Pulmonary artery endothelial cell (primary cell): ENCODE measurements at places on chromosomes 4 and X. TPM values are rescaled to one million over a fixed set of nuclear protein-coding genes. Genes with fewer than 3 reads are reported as not detected.

The CLOCK gene
- 21.4 and 29.3 TPM in 2 replicates for total RNA-seq

The CTAG1A gene
- total RNA-seq = not detected in 2 replicates

- no peak for DNase-seq
Observed at GRCh38 chrX:73400136-73400748, 46.6 kb upstream of the CDX4 start.

DNA sequence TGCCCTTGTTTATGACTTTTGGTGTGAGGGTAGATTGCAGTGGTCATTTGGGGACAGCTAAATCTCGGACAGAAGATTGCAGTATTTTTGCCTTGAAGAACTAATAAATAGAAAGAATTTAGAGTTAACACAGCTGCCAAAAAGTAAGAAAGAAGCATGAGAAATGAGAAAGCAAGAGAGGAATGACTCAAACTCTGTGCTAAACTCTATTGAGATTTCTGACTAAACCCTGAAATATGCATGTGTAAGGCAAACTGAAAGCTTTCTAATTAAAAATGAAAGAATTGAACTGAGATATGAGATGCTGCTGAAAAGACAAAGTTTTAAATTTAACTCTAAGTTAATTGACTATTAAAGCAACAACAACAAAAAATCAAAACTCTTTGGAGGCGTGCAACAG lies 791.3 kb downstream of the RAB28 start:
- no peak for DNase-seq

DNA sequence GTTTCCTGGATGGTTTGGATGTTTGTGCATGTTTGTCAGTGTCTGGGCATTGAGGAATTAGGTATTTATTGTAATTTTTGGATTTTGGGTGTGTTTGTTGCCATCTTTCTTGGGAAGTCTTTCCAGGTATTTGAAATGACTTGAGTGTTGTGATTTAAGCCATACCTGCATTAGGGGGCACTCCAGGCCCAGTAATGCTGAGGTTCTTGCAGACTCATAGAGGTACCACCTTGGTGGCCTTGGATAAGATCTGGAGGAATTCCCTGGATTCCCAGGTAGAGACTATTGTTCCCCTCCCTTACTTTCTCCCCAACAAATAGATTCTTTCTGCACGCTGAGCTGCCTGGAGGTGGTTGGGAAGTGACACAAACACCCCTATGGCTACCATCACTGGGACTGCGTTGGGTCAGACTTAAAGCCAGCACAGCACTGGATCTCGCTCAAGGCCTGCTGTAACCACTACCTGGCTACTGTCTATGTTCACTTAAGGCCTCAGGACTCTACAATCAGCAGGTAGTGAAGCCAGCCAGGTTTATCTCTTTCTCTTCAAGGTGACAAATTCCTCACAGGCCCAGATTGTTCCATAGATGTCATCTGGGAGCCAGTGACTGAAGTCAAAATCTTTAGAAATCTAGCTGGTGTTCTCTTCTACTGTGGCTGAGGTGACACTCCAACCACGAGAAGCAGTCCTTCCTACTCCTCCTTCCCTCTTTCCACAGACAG lies 643.6 kb downstream of the PDHA2 start:
- DNase-seq = no peak

The APLN gene
- total RNA-seq = 83.9 and 224 TPM in 2 replicates

The ARL9 gene
- 0.07 TPM in 2 replicates for total RNA-seq

DNA sequence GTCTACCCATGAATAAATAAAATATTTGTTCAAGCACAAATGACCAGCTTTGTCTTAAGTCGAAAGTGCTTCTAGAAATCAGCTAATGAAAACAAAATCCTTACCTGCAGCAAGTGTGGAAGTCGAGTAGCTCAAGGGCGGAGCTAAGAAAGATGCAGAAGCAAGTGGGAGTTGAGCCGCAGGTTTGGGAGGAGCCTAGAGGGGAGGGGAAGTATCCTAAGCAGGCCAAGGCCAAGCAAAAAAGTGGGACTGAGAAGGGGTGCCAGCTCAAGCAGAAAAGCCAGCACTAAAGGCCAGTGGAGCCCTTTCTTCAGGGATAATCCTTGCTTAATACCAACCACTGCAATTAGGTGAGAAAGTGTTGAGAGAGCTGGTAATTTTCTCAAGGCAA lies 60.8 kb downstream of the DLG3 start:
- DNase-seq = no peak

GRCh38 chrX:119693040-119693995 lies at the start of gene SEPTIN6:
Gene SEPTIN6, minus strand, starts transcription at chrX:119693168. Its CDS starts 63 bp downstream, at chrX:119693105.
- DNase-seq = no peak

DNA sequence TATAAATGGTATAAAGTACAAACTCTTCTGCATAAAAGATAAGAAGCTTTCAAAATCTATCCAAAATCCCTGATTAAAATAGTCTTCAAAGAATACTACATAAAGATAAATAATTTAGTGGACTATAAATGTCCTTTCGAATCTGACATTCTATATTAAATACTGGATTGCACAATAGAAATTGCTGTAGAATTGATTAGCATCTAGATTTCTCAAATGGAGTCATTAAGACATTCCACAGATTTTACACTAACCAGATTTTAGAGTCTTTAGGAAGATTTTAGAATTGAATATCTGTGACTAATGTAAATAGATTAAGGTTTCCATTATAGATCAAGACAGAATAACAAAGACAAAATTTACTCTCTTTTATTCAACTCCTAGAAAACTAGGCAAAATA lies 663.9 kb downstream of the STPG2 start:
- no peak for DNase-seq

- DNase-seq = peak; percentile 27
Observed at GRCh38 chr4:17447675-17448298, 64.1 kb downstream of the QDPR start.

- no peak for DNase-seq
Observed at GRCh38 chrX:17081968-17082367, 135.5 kb downstream of the REPS2 start.

DNA sequence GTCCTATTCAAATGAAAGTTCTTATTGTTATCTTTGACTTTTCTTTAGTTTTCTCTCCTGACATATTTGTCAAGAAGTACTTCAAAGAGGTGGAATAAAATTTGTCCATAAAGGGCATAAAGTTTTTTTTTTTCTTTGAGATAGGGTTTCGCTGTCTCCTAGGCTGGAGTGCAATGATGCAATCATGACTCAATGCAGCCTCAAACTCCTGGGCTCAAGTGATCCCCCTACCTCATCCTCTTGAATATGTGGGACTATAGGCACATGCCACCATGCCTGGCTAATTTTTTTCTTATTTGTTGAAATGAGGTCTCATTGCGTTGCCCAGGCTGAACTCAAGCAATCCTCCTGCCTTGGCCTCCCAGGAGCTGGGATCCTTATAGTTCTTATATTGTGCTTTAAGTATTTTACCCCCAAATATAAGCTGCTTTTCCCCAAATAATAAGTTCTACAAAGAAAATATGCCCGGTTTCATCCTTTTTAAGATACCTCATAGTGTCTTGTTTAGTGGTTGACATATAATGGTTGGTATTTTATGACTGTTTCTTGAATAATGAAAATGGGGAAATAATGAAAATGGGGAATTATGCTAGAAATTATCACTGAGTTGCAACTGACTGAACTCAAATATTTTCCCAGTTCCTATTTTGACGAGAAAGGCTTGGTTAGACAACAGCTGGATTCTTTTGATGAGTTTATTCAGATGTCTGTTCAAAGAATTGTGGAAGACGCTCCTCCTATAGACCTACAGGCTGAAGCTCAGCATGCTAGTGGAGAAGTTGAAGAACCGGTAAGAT lies 11.6 kb downstream of the POLR2B start:
- DNase-seq = no peak

GRCh38 chr4:6908432-6909112 lies 1.1 kb upstream of the TBC1D14 start:
- no peak for DNase-seq

The SSX2B gene
- total RNA-seq = not detected in 2 replicates

DNA sequence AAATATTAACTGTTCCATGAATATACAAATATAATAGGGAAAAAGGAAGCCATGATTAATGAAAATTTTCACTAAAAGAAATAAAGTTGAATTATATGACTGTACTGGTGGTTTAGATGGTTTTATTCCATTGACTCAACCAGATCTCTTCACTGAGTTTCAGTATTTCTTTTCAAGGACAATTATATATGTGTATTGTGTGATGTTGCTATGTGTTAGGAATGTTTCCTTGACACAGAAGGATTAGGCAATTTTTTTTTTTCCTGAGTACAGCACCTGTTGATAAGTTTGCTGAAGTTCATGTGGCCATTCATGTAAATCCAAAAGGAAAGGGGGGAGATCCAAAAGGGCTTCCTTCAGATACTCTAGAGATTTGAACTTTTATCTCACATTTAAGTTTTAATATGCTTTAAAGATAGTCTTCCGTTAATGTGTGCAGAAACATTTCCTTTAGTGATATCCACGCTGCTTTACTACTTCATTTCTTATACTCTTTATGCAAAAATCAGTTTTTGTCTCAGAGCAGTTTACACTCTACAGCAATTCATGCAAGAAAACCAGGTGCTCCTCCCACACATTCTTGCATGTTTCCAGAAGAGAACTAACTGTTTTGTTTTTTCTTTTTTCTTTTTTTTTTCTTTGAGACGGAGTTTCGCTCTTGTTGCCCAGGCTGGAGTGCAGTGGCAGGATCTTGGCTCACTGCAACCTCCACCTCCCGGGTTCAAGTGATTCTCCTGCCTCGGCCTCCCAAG lies 249.1 kb downstream of the RPA4 start:
- DNase-seq = no peak
